ENCODE measurements at places on chromosomes 12 and 14. TPM values are rescaled to one million over a fixed set of nuclear protein-coding genes. Genes with fewer than 3 reads are reported as not detected.

Gene KRT73
- total RNA-seq, result not detected

Gene SLC10A1
- not detected for total RNA-seq

Gene OR11H7
- not detected for total RNA-seq

Gene RNASE7
- total RNA-seq, result not detected

Gene CPM
- 20.4 TPM for total RNA-seq

Gene PRB2
- total RNA-seq, result not detected

Gene FOXG1
- not detected for total RNA-seq

Gene SYCP3
- total RNA-seq, result not detected

Gene PLEKHH1
- 1.8 TPM for total RNA-seq

Gene RBP5
- total RNA-seq, result 5.1 TPM

Gene DDHD1
- total RNA-seq, result 20.1 TPM

Gene OR6C68
- not detected for total RNA-seq

GRCh38 chr12:52600941-52601481 is at the start of gene KRT72:
Gene KRT72, minus strand, starts transcription at chr12:52601463. Its CDS starts 11 bp downstream, at chr12:52601452.
- no peak for DNase-seq

DNA sequence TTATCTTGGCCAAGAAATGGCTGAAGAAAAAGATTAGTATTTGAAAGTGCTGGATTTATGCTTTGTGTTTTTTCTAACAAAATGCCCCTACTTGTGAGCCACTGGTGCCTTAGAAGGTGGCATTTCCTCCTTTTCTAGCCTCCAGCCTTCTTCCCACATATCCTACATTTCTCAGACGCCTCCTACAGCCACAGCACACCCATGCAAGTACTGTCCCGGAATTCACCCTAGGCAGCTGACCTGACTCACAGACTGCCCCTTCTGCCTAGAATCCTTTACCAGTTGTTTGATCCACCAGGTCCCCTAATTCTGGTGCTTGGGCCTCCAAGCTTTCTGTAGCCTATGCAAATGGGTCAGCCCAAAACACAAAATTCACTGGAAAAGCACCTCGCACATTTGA is 166.0 kb downstream of the FOXN3 start:
- DNase-seq, result no peak

DNA sequence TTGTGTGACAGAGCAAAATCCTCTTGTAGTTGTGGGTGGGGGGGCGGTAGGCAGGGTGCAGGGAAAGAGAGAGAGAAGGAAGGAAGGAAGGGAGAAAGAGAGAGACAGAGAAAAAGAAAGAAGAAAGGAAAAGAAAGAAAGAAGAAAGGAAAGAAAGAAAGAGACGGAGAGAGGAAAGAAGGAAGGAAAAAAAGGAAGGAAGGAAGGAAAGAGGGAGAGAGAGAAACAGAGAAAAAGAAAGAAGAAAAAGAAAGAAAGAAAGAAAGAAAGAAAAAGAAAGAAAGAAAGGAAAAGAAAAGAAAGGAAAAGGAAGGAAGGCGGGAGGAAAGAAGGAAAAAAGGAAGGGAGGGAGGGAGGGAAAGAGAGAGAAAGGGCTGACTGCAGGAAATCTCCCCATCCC is 17.6 kb upstream of the FAIM2 start:
- no peak for DNase-seq

- DNase-seq, result no peak
Measured at GRCh38 chr12:53729644-53730043, 2.4 kb upstream of the CALCOCO1 start.

GRCh38 chr14:104893435-104894207 is 28.6 kb downstream of the CEP170B start:
- peak; percentile 82 for DNase-seq

GRCh38 chr12:128657378-128657777 is 166.4 kb downstream of the SLC15A4 start:
- no peak for DNase-seq

DNA sequence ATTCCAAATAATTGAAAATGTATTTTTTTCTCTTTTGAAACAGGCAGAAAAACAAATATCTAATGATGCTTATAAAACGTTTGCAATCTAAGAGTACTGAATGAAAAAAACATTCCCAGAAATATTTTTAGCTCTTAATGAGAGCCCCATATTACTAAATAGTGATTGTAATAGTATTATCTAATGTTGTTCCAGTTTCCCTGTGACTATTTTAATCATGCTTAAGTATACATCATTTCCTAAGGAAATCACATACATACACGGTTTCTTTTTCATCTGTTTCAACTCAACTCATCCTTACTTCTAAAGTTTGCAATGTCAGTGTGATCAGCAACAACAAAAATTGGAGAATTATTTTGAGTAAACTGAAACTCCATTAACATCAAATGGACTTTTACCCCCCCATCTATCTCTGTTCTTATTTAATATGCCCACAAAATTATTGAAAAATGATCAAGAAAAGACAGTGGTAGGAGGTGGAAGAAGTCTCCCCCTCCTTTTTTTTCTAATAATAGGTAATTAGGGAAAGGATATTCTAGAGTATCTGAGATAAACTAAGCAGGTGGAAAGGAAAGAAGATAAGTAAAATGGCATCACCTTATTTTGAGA is 530.1 kb upstream of the ATP2B1 start:
- no peak for DNase-seq

- no peak for DNase-seq
Measured at GRCh38 chr14:29650554-29651269, 276.9 kb downstream of the PRKD1 start.

DNA sequence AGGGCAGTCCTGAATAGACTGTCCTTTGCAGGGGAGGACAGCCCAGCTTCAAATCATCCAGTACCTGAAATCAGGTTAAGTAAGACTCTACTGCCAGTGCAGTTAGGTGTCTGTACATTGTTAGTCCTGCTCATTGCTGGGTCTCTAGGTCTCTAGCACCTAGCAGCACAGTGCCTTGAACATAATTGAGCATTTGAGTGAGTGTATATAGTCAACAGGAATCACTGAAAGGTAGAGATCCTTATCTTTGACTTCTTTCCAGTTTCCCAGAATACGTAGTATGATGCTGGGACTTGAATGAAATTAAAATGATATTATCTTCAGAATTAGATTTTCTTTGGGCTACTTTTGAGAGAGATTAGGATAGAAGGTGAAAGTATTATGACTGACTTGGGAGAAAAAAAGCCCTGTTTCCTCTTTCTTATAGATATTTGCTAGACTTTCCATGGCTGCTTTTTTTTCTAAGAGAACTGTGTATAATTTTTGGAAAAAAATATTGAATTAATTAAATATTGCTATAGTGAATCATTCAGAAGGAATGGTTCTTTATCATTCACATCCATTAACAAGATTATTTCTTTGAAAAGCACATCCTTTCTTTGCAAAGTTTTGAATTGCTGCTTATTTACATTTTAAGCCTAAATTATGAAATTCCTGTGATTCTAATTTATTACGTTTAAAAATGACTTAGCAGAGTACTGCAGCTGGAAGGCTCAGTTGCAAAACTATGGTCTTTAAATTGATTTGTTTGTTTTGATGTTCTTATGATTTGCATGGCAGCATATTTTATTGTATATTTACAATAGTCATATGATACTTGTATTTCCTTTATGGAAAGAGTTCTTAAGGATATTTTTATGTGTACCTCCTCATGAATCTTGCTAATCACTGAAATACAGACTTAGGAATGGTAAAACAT is 51.6 kb downstream of the PPP4R4 start:
- DNase-seq, result no peak

DNA sequence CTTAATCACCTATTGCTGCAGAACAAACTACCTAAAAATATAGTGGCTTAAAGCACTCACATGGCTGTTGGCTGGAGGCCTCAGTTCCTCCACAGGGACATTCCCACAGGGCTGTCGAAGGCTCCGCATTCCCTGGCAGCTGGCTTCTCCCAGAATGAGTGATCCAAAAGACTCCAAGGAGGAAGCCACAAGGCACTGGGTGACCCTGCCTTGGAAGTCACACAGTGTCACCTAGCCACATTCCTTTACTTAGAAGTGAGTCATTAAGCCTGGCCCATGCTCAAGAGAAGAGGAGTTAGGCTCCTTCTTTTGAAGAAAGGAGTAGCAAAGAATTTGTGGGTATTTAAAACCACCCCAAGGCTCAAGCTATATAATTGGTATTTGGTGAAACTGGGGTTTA is 63.9 kb upstream of the MAP1LC3B2 start:
- DNase-seq, result no peak

- DNase-seq, result no peak
Measured at GRCh38 chr14:68571114-68571591, 221.7 kb downstream of the ZFP36L1 start.

GRCh38 chr14:55136885-55137786 is 8.1 kb downstream of the LGALS3 start:
- peak; percentile 88 for DNase-seq

GRCh38 chr12:108305520-108305919 is 33.6 kb downstream of the CMKLR1 start:
- DNase-seq, result peak; percentile 97

- DNase-seq, result peak; percentile 20
Measured at GRCh38 chr14:103257211-103257962, 76.7 kb upstream of the EIF5 start.

DNA sequence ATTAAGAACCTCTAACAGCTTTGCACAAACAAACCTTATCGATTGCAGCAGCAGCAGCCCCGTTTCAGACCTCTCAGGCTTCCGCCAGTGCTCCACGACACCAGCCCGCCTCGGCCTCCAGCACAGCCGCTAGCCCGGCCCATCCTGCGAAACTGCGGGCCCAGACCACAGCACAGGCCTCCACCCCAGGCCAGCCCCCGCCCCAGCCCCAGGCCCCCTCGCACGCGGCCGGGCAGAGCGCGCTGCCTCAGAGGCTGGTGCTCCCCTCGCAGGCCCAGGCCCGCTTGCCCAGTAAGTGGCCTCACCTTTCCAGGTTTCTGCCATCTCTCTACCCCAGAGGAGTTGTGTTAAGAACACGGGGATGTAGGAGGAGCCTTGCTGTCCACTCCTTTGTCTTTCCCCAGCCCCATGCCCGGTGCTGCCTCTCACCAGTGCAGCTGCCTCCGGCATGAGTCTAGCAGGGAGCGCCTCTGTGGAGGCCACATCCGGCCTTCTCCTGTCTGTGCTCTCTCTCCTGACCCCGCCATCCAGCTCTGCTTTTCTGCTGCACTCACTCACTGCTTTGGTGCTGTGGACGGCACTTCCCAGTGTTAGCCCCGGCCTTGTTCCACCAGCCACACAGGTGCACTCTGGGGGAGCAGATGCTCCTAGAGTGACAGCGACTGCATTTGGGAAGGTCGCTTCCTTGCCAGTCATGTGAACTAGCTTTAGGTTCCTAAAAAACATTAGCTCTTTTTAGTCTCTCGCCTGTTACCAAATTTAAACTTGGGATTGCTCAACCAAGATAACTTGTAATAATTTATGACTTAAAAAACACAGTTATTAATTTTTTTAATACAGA is 71.5 kb downstream of the EP400 start:
- peak; percentile 77 for DNase-seq

- DNase-seq, result no peak
Measured at GRCh38 chr12:40028296-40028695, 77.6 kb downstream of the SLC2A13 start.

GRCh38 chr14:67814821-67815220 is 1.6 kb downstream of the ZFYVE26 start:
- DNase-seq, result no peak
